ENCODE measurements at places on chromosomes 1 and 21. TPM values are rescaled to one million over a fixed set of nuclear protein-coding genes. Genes with fewer than 3 reads are reported as not detected.

DNA sequence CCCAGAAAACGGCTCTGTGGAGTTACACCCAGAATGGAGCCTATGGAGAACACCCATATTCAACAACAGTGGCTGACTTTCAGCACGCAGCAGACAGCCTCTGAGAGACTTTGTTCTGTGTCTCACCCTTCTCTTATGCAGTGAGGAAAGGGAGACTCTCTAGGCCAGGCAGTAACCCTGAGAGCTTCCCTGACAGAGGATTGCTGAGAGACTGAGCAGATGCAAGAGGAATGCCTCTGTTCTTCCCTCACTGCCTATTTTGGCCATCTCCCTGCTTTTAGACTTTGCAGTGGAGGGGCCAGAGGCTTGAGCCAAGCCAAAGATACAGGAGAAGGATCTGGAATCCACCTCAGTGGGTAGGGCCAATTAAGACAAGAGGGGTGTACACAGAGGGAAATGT lies 41.8 kb upstream of the SLC16A1 start:
- no peak for DNase-seq

COL11A1 gene
- polyA plus RNA-seq, result not detected

DNA sequence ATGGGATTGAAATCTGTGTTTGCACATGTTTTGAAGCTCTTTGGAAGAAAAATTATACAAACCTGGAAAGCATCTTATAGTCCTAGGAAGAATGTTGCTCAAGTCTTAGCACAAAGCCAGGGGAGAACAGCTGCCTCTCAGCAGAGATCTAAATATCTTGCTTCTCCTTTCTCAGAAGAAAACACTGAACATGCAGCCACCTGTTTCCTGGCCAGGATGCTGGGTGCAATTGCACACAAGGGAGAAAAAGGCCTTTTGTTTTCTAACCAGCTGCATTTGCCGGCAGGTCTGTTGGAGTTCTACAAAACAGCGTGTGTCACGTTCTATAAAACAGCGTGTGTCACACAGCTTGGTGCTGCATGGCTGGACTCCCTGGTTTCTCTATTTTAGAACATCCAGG lies 259.6 kb upstream of the PLD5 start:
- no peak for DNase-seq

DNA sequence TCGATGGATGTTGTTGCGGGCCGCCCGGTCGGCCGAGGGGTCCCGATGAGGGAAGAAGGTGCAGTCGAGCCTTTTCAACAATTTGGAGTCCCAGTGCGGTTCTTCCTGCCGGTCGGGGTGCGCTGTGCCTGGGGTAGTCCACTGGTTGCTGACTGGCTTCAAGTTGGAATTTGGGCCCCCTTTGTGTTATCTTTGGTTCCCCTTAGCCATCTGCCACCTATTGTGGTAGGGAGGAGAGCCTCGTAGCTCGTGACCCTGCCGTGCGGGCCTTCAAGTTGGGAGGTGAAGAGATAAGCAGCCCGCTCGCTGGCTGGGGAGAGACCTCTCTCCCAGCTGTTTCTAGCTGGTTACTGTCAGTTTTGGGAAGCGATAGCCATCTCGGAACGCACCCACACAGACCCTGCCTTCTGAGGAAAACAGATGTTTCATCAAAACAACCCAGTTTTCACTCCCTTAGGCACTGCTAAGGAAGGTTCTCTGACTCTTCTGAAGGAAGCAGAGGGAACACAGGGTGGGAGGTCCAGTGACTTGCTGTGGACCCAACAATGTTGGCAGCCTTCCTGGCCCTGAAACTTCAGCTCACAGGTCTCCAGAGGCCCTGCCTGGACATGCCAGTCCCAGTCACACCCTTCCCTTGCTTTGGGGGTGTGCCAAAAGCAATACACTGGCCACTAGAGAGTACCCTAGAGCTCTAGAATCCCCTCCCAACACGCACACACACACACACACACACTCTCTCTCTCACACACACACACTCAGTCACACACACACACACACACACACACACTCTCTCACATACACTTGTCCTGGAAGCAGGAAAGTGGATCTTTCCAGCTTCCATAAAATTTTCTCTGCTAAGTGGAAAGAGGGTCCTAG lies 1.0 kb downstream of the BTG2 start:
- peak; percentile 94 for DNase-seq

- no peak for DNase-seq
These were observed 233.0 kb upstream of the KAZN start for GRCh38 chr1:14365301-14365988.

DNA sequence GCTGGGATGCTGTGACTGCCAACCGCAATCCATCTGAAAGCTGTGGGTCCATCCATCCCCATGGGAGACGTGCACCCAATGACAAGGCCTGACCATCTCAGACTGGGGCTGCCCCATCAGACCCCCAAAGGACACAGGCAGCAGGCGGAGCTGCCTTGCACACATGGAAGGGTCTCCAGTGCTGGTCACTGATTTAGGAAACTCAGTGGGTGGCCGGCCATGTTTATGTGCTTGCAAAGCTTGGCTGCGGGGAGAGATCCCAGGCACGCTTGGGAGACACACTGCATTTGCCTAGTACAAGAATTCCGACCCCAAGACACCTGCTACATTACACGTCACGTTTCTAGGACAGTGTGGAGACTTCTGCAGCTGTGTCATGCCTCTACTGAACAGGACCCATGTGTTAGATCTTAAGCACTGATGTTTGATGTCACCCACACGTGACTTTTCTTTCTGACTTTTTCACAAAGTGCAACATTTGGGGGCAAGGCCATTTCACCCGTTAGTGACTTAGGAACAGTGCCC lies 181.4 kb downstream of the CLIC6 start:
- no peak for DNase-seq

DNA sequence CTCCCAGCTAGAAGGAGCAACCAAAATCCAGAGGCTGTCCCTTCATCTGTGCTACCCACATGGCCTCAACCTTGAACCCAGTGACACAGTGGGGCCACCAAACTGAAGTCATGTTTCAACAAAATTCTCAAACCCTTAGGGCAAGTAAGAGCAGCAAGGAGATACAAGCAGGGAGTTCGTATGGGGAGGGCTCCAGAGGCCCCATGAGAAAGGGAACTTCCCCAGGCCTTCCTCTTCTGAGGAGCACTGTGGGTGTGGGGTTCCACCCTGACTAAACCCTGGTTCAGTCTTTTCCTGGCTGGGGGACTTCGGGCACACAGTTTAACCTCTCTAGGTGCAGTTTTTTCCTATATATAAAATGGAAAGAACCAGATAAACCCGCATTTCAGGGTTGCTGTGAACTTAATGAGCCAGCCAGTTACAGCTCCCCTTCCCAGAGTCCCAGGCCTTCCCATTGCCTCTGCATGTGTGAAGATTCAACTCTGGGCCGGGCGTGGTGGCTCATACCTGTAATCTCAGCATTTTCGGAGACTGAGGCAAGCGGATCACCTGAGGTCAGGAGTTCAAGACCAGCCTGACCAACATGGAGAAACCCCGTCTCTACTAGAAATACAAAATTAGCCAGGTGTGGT lies 8.0 kb upstream of the THEMIS2 start:
- DNase-seq, result no peak

DNA sequence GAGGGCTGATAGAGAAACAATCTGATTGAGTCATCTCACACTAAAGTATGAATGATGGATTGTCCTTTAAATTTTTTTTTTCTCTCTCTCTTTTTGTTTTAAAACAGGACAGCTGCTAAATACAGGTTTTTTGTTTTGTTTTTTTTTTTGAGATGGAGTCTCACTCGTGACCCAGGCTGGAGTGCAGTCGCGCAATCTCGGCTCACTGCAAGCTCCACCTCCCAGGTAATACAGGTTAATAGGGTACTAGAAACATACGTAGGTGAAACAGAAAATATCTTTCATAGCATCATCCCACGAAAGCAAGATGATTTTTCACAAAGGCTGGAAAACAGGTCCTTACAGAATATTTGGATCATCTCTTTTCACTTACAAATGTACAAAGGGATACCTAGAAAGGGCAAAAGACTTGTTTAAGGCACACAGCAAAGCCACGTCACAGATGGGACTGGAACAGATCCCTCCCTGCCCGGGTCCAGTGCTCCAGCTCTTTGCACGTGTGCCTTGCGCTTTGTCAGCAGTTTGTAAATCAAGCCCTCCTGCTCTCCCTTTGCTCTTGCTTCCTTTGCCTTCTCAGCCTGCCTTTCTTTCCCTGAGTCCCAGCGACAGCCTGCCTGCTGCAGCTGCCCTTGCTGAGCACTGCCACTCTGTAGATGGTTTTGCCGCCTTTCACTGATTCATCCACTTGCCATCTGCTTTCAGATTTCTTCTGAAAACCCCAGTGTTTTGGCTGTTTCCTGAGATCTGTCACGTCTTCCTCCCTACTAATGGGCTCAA lies 171.3 kb upstream of the BEND5 start:
- peak; percentile 70 for DNase-seq
